ENCODE measurements at places on chromosomes 7 and 10.
A peak's percentile ranks its signal among the peaks of the same experiment; 100 is the strongest.

- no peak for DNase-seq
These were observed 144.1 kb downstream of the LRRC4 start for GRCh38 chr7:127887096-127887495.

GRCh38 chr7:45680776-45681175, 106.6 kb downstream of the ADCY1 start:
- DNase-seq = no peak

- no peak for DNase-seq
These were observed 3.8 kb downstream of the TMEM184A start for GRCh38 chr7:1552200-1552599.

GRCh38 chr7:40477094-40477493, 342.3 kb downstream of the SUGCT start:
- DNase-seq = no peak

- no peak for DNase-seq
These were observed 282.4 kb downstream of the HPSE2 start for GRCh38 chr10:98953251-98953650.

- DNase-seq = no peak
These were observed 357.5 kb upstream of the SHH start for GRCh38 chr7:156169474-156170370.

DNA sequence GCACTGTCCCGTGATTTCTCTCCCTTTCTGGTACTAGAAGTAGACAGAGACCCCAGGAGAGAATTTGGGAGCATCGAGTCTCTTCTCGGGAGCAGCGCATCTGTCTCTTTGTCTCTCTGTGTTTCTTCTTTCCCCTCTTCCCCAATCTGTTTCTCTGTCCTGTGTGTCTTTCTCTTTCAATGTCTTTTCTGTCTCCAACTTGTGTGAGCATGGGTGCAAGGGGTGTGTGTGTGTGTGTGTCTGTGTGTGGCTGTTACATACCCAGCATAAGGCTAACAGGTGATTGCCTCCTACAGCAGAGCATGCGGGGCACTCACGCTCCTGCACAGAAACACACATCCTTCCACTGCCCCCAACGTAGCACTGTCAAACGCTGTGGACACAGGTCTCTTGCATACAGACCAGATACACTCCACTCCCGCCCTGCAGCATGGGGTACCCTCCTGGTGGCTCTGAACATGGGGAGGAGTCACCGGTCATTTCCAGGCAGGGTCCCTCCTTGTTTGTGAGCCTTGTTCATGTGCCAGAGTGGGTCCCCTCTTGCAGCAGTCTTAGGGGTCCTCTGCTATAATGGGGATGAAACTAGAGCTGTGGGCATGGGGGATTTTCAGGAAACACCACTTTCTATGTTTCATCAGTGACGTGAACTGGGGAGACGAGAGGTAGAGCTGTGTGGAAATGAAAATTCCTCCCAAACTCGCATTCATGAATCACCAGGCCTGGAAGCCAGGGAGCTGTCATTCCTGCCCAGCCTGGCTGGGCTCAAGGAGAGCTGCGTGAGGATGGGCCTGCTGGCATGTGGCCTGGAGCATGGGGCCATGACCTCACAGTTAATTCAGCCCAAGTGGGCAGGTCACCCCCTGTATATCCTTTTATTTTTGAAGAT, 980 bp downstream of the ADAMTS14 start:
- DNase-seq = peak; percentile 67
